ENCODE measurements at places on chromosomes 7 and 10.

DNA sequence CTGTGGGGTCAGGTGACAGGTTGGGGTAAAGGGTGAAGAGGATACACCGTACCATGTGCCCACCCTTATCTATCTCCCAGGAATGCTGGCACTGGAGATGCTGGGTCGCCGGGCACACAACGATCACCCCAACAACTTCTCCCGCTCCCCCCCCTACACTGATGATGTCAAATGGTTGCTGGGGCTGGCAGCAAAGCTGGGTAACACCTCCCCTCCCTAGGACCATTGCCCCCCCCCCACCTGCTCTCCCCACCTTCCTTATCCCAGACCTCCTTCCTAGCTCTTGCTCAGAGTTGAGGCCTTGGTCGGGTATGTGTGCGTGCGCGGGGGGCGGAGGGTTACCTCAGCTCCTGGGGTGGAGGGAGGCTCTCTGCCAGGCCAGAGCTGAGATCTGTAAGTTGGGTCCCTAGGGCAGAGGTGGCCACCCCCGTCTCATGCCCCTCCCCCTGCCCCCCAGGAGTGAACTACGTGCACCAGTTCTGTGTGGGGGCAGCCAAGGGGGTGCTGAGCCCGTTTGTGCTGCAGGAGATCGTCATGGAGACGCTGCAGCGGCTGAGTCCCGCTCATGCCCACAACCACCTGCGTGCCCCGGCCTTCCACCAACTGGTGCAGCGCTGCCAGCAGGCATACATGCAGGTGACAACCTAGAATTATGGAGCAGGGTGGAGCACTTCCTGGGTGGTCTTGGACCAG lies 10.7 kb downstream of the NDST2 start:
- no peak for DNase-seq

GRCh38 chr7:46725838-46726237 lies 804.8 kb upstream of the IGFBP3 start:
- DNase-seq = no peak

GRCh38 chr7:127677433-127678230 lies 25.6 kb downstream of the SND1 start:
- DNase-seq = no peak

GRCh38 chr10:70350501-70350900 lies 31.9 kb downstream of the LRRC20 start:
- DNase-seq = no peak

DNA sequence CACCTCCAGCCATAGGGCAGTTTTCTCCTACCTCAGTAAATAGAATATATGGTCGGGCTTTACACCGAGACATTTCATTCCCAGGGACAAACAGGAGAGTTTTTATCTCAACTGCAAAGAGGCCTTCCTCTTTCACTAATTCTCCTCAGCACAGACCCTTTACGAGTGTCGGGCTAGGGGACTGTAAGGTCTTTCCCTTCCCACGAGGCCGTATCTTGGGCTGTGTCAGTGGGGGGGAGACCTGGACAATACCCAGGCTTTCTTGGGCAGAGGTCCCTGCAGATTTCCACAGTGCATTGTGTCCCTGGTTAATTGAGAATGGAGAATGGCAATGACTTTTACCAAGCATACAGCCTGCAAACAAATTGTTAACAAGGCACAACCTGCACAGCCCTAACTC lies 13.2 kb upstream of the ZNF488 start:
- no peak for DNase-seq

DNA sequence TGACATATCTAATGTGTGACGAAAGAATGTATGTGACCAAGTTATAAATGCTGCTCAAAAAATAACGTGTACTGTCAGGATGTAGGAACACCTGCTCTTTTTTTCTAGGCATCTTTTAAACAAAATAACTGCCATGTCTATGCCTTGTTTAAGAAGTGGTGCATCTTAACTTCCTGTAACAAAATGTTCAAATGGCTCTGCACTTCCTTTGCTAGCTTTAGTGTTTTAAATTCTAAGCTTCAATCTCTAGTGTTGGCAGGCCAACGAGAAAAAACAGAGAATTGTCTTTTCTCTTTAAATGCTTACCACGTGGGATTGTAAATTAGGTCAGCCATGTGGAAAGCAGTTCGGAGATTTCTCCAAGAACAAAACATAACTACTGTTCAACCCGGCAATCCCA lies 14.6 kb upstream of the PDSS1 start:
- DNase-seq = no peak

DNA sequence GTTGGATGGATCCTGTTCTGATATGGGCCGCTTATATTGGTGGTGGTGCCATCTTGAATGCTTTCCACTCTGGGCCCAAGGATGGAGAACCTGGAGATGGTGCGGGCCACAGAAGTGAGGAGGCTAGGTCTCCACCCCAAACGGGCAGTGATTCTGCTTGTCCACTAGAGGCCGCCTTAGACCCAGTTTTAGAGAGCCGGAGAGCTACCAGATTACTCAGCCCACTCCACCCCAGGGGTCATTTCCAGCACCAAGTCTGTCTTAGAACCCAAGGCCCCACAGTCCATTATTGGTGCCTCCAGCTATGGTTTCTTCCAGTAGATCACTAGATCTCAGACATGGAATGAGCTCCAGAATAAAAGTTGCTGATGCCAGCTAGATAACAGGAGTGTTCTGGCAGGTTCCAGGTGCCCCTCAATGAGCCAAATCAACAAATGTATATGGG lies 11.8 kb upstream of the CAMK2G start:
- peak; percentile 86 for DNase-seq

DNA sequence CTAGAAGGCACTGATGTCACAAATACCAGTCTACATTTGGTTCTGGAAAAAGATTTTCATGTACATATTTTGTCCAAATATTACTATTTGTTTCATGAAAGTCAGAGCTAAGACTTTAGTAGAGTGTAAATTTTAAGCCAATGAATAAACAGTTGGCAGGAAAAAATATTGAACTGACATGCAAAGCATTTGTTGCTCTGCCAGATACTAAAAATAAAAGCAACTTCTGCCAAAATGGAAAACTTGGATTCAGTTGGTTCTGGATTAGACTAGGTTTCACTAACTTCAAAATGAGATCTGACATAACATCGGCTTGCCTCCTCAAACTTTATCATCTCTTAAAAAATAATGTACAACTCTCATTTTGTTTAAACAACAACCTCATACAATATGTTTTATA lies 34.9 kb downstream of the FAM204A start:
- DNase-seq = no peak

GRCh38 chr7:38310591-38311101 lies 37.2 kb upstream of the TARP start:
- DNase-seq = no peak

- DNase-seq = no peak
Observed at GRCh38 chr7:42099470-42100155, 137.4 kb downstream of the GLI3 start.

DNA sequence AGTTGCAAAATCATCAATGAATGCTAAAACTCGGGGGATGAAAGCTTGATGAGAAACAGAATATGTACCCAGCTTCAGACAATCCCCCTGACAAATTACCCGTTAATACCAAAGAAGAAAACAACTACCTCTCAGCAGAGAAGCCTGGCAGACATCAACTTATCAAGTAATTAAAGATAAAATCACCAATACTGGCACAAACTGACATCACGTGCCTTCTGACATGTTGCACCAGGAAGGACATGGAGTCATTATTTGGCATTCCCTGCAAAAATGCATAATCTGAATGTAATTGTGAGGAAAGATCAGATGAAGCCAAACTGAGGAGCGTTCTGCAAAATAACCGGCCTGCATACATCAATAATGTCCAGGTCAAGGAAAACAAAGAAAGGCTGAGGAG lies 7.7 kb downstream of the SLIT1 start:
- no peak for DNase-seq

- peak; percentile 66 for DNase-seq
Observed at GRCh38 chr7:107725138-107725740, 18.7 kb upstream of the CBLL1 start.

DNA sequence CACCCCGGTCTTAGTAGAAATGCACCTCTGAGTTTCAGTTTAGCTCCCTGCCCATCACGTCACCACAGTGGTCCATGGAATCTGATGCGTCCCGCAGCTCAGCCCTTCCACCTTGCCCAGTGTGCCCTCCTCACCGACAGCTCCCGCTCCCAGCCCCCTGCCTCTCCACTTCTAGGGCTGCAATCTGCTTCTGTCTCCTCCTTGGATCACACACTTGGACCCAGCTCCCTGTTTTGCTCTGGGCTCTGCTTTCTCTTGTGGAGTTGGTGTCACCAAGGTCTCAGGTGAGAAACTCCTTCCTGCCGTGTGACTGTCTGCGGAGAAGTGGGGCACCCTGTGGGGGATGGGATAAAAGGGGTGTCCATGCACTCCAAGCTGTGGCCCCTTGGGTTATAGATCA lies 37.9 kb downstream of the GPR26 start:
- DNase-seq = no peak

DNA sequence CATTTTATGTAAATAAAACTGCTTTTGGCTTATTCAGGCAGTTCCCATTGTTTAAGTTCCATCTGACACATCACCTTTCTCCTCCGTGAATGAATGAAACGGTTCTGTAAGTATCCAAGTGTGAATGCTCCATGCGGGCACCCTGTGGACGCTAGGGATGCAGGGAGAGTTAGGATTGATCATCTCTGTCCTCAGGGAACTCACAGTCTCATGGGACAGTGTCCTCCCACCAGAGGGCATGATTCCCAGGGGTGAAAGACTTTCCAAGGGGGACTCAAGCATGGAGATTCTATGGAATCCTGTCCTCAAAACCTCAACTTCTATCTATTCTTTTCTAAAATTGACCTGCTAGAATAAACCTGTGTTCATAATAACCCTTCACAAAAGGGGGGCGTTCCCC lies 98.8 kb downstream of the HECW1 start:
- peak; percentile 43 for DNase-seq

DNA sequence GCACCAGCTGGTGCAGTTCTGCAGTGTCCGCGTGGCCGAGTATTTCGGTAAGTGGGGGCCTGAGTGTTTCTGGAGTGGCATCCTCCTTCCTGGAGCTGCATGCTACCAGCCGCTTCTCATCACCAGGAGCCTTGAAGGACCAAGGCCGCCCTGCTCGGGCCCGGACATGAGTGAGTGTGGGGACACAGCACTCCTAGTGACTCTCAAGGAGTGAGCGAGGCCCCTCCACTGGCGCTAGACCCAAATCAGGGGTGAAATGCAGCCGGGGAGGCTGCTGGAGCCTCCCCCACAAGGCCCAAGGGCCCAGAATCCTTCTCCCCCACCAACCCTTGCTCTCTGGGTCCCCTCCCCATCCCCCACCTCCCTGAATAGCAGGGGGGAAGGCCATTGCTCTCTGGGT lies 48.0 kb downstream of the CAMK2B start:
- DNase-seq = no peak

DNA sequence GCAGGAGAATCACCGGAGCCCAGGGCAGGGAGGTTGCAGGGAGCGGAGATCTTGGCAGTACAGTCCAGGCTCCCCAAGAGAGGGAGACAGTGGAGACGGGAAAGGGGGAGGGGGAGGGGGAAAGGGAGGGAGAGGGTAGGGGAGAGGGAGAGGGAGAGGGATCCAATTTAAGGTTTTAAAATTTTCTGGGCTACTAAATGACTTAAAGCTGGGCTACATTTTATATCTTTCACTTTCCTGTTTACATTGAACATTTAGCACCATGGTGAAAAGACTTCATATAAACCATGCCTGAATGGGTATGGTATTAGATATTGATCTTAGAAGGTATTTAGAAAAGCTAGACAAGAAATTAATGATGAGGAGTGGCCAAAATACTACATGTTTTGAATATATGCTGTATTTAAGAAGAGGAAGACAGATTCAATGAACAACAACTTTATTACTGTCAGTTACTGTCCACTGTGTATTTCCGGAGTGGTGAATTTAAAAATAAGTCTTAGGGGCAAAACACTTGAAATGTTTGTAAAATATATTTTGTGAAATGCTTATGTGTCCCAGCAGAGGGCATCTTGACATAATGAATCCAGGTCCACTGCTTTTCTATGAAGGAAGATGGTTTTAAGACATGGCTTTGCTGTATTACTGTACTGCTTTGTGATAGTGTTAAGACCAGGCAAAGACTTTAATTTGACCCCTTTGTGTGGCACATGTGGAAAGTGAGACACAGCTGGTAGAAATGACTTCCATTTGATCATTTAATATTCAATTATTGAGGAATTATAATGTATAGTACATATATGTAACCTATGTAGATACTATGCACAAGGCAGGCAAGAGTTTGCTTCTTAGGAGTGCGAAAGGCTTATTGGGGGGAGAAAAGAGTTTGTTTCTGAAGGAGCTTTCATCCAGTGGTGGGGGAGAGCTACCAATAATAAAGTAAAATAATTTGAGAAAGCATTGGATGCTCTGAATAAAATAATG lies 52.8 kb downstream of the NRF1 start:
- peak; percentile 12 for DNase-seq

GRCh38 chr10:71065659-71066058 lies 146.7 kb upstream of the UNC5B start:
- DNase-seq = no peak

DNA sequence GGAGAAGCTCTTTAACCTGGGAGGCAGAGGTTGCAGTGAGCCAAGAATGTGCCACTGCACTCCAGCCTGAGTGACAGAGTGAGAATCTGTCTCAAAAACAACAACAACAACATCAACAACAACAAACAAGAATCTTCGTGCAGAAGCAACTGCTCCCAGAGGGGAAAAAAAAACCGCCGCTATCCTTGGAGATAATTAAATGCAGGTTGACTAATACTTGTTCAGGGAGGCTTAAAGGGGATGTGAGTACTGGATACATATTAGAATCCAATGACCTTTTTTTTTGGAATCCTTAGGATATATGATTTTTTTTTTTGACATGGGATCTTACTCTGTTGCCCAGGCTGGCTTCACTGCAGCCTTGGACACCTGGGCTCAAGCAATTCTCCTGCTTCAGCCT lies 89.6 kb upstream of the FAM171A1 start:
- DNase-seq = no peak

DNA sequence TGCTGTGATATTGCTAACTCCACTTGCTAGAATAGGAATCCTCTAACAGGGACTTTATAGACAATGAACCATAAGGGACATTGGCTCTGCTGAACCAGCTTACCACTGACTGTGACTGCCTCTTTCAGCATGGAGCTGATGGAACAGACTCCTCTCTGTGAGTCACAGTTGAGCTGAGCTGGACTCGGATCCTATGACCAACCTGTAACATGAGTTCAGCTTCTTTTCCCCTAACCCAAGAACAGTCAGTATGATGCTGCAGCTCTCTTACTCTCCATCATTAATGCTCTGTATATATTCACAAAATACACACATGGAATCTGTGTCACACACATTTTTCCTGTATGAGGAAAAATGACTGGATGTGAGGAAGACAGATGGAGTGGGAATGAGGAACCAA lies 177.9 kb upstream of the BET1 start:
- peak; percentile 73 for DNase-seq

DNA sequence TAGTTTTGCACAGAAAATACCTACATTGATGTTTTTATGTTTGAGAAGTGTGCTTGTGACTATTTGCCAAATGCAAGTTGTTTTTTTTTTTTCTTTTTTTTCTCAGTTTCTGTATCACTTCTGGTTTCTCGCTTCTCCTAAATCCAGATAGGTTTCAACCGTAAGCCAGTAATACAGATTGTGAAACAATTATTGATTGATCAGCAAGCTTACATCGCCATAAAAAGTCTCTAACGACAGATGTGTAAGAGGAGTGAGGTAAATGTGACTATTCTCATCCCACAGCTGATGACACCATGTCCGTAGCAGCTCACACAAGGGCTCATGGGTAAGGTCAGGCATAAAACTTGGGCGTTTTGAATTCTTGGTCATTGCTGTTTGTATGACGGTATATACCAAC lies 202.8 kb upstream of the AKR1E2 start:
- no peak for DNase-seq

- DNase-seq = no peak
Observed at GRCh38 chr7:131735101-131735500, 178.7 kb upstream of the PODXL start.

GRCh38 chr10:82310839-82311238 lies 435.8 kb downstream of the NRG3 start:
- DNase-seq = no peak

Data from urothelium cell line (cell line).